T47D (cell line): ENCODE measurements at places on chromosomes 1 and 21.
A peak's percentile ranks its signal among the peaks of the same experiment; 100 is the strongest.

- DNase-seq = no peak
Measured at GRCh38 chr1:179516976-179517705, 58.6 kb downstream of the NPHS2 start.

DNA sequence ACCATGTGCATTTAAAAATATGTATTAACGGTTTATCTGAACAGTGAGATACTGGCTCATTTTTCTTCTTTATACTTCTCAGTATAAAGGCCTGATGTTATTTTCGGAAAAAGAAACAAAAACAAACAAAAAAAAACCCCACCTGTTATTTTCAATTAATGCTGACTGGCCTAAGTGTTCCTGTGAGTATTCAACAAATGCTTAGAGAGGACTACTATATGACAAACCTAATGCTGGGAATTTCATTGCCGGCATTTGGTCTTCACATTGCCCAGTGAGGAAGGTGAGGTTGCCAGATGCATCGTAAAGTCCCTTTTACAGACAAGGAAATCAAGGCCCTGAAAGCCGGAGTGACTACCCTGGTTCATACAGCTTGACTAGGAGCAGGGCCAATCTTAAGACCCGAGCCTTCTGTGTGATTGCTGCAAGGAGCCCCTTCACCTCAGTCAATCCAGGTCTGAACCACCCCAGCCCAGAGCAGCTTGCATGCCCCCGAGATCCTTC is 599 bp downstream of the MRPL24 start:
- no peak for DNase-seq

DNA sequence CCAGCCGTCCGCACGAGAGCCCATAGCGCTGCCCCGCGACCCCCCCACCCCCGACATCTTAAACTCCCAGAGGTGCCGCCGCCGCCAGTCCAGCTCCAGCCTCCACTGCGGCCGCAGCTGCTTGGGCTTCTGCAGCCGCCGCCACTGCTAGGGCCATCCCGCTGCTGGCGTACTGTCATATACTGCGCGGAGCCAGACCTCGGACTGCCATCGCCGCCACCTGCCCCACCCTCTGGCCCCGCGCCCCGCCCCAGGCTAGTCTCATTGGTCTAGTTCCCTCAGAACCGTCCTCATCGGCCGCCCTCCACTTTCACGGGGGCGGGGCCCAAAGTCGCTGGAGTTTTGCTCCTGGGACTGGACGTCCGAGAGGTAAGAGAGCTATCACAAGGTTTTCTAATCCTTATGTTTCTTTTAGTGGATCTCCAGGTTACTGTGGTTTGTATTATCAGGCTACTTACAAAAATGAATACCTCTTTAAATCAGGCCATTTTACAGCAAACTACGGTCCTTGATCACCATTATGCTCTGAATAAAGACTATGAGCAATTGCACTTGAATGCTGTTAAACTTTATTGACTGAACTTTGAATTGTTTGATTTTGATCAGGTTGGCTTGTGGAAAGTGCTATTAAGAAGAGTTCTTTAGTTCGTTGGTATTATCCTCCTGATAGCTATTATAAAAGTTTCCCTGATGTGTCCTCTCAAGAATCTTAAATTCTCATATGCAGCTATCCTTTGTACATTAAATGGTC is 2.8 kb upstream of the CD1D start:
- peak; percentile 77 for DNase-seq

- no peak for DNase-seq
Measured at GRCh38 chr1:55679971-55680370, 464.8 kb upstream of the USP24 start.

- peak; percentile 48 for DNase-seq
Measured at GRCh38 chr1:151968058-151968457, 25.6 kb downstream of the S100A10 start.

- DNase-seq = peak; percentile 66
Measured at GRCh38 chr1:23809751-23810171, 9.2 kb upstream of the GALE start.

DNA sequence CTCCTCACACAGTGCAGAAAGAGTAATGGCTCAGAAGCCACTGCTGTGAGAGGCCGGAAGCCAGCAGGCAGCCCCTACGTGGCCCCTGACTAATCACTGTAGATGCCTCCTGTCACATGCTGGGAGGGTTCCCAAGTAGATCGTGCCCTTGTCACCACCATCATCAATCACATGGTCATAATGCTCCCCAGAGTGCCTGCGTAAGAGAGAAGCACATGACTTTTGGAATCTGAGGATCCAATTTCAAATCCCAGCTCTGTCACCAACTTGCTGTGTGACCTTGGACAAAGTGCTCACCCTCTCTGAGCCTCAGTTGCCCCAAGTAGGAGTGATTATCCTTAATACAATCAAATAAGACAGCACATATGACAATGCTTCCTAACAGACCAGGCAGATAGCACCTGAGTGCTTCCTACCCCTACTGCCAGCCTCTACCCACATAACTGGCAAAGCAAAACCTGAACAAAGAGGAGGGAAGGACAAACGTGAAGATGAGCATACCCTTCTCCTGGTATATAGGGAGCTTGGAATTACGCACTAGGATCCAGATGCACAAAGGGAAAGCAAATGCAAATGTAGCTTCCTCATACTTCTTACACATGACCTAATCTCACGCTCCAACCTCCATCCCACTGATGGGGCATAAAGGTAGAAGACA is 65.7 kb downstream of the SDC3 start:
- DNase-seq = no peak

GRCh38 chr1:205192287-205192686 is 19.2 kb downstream of the DSTYK start:
- no peak for DNase-seq

- no peak for DNase-seq
Measured at GRCh38 chr1:209743145-209743482, 12.7 kb upstream of the TRAF3IP3 start.

- peak; percentile 12 for DNase-seq
Measured at GRCh38 chr1:178470411-178470960, 26.3 kb downstream of the CLEC20A start.

GRCh38 chr1:113792986-113793385 is 19.3 kb downstream of the RSBN1 start:
- DNase-seq = no peak

GRCh38 chr1:32073299-32074229 is 825 bp downstream of the TMEM39B start:
- no peak for DNase-seq

DNA sequence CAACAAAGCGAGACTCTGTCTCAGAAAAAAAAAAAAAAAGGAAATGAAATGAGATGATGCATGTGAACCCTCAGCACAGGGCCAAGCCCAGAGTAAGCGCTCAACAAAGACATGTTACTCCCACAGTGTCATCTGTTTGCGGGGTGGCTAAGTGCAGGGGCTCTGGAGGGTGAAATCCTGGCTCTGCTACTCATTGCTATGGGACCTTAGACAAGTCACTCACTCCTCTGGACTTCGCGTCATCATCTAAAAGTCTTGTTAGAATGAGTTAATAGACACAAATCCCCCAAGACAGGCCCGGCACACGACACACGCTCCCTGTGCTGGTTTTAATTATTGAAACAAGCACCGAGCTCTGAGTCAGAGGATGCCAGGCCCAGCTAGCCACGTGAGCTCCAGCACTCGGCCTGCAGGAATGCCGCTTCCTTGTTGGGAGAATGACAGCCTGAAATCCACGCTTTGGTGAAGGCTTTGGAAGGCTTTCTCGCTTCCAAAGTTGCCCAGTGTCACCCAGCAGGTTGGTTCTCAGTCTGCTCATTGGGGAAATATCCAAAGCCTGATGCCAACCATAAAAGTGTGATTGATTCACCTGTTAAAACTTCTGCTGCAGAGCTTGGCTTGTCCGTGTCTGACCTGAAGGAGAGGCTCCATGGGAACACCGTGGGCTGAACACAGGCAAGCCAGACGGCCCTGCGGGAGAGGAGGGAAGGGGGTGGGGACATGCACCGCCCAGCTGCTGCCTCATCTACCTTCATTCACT is 36.7 kb upstream of the TARDBP start:
- peak; percentile 44 for DNase-seq

GRCh38 chr1:178532392-178532791 is 19.5 kb downstream of the TEX35 start:
- DNase-seq = peak; percentile 85

DNA sequence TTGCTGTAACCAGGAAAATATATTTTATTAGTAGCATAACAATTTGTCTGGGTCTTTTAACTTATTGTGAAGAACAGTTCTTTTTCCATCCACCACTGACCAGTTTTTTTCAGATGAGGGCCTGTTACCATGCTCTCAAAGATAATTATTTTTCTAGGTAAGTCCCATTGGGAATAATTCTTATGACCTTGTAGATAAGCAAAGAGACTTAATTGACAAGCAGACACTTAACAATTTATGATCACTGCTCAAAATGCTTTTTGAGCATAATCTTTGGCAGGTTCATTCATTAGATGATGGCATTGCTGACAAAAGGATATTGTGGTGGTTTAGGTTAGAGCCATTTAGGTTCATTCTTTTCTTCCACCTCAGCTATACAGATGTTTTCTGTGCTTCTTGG is 6.6 kb downstream of the SNX27 start:
- DNase-seq = no peak

DNA sequence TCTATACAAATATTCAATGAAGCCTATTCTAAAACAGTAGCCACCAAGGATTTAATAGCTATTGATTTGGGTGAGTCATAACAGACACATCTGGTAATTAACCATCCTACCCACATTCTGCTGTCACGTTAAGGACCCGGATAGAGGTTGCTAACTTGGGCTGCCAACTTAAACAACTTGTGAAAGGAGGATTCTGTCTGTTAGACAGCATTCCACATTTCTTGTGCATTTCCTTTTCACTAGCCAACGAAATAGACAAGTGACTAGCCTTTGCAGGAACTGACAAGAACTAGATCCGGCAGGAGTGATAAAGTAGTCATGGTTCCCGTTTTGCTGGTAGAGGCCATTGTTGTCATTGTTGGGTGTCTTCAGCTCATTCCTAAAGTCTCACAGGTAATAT is 9.5 kb downstream of the DSCAM start:
- DNase-seq = no peak

DNA sequence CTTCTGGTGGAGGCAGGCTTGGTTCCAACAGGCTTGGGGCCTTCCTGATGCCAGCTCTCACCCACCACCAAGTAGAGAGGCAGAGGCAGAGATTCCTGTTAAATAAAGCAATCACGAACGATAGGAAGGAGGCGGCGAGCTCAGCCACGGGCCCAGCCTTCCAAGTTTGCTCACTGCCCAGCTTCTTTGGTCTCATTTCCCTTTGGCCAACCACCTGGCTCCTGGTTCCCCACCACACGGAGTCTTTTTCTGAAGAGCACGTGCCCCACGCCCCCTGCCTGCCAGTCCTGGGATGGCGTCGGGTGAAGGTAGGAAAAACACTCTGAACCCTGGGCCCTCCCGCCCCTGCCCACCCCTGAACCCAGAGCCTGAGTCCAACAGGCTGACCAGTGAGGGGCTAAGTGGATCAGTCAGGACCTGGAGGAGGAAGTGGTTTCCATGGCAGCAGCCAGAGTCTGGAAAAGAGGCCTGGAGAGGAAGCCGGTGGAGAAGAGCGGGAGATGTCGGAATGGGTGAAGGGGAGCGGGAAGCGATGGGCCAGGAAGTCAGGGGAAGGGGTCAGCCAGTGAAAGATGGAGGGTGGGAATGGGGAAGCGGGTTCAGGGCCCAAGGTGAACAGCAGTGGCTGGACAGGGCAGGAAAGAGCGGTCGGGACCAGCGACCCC is 158.2 kb upstream of the KLHDC7A start:
- DNase-seq = no peak

- DNase-seq = no peak
Measured at GRCh38 chr21:46431884-46432488, 26.7 kb upstream of the DIP2A start.

DNA sequence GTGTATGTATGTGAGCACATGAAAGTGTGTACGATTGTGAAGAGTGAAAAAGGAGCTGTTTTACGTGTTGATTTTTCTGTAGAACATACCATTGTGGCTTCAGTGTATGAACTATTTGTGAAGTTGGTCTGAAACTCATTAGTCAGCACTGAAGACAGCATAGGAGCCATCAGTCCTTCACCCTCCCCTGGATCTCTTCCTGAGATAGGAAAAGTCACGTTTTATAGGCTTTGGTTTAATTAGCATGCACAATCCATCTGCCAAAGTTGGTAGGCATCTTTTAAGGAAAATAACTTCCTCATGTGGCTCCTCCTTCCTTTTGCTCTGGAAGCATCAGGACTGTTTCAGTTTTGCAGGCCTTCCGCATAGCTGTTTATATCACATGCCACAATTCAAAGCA is 1.4 kb upstream of the RABIF start:
- DNase-seq = no peak

- no peak for DNase-seq
Measured at GRCh38 chr21:30924146-30924700, 42.8 kb upstream of the KRTAP11-1 start.

GRCh38 chr1:92029241-92029922 is 403 bp upstream of the EPHX4 start:
- no peak for DNase-seq

DNA sequence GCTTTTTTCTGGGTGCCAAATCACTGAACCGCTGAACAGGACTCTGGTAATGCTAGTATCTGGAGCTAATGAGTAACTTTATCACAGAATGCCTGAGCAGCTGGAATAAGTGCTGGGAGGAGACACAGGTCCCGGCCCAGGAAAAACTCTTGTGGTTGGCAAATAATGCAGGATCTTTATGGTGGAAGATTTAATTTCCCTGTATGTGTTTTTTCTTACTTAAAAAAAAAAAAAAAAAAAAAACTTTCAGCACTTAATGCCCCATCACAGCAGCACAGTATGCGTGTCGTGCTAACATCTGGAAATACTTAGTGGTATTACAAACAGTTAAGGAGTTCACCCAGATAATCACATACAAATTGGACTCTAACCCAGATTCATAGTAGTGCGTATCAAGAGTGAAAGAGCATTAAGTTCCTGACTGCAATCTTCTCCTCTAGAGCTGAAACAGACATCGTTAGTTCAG is 220.7 kb downstream of the TOMM20 start:
- no peak for DNase-seq

GRCh38 chr1:215526147-215526845 is 40.8 kb upstream of the KCTD3 start:
- DNase-seq = no peak

DNA sequence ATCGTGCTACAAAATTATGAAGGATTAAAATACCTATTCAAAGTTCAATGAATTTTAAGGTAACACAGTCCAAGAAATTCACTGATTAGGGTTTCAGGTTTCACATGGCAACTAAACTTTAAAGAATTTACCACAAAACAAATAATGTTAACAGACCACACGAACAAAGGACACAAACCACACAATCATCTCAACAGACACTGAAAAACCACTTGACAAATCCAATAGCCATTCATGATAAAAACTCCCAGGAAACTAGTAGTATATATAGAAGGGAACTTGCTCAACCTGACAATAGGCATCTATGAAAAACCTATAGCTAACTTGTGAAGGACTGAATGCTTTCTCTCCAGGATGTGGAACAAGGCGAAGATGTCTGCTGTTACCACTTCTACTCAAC is 21.1 kb upstream of the SH2D5 start:
- no peak for DNase-seq

DNA sequence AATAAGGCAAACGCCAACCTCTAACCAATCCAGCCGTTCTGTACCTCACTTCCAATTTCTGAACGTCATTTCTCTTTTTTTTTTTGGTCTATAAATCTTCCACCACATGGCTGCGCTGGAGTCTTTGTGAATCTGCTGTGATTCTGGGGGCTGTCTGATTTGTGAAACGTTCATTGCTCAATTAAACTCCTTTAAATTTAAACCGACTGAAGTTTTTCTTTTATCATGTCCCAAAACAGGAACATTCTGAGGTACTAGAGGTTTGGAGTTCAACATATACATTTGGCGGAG is 65.5 kb upstream of the BACH1 start:
- no peak for DNase-seq

- peak; percentile 94 for DNase-seq
Measured at GRCh38 chr1:235160957-235161684, at the start of gene RBM34. Gene RBM34, minus strand, starts transcription at chr1:235161250. Its CDS starts 24 bp downstream, at chr1:235161226.
